Mesenteric fat pad (tissue), 1 donor: ENCODE measurements at places on chromosomes 11 and 22.

GRCh38 chr11:16966930-16967671 lies 47.1 kb downstream of the PLEKHA7 start:
- peak; percentile 47 for DNase-seq

- peak; percentile 71 for DNase-seq
These were observed 14.0 kb downstream of the SAMM50 start for GRCh38 chr22:43969021-43969878.

- no peak for DNase-seq
These were observed 102.1 kb downstream of the C11orf91 start for GRCh38 chr11:33598426-33599069.

- DNase-seq: peak; percentile 89
These were observed at the start of gene KCNJ5 for GRCh38 chr11:128890543-128891368. Gene KCNJ5 (plus strand): TSS chr11:128891356. CDS start chr11:128911274, 19,918 bp downstream.
